ENCODE measurements at places on chromosomes 13 and 19.

- no peak for DNase-seq
Measured at GRCh38 chr19:50799547-50799851, 9.3 kb downstream of the ACP4 start.

GRCh38 chr13:113724016-113724758, 34.8 kb upstream of the TMEM255B start:
- DNase-seq: no peak

DNA sequence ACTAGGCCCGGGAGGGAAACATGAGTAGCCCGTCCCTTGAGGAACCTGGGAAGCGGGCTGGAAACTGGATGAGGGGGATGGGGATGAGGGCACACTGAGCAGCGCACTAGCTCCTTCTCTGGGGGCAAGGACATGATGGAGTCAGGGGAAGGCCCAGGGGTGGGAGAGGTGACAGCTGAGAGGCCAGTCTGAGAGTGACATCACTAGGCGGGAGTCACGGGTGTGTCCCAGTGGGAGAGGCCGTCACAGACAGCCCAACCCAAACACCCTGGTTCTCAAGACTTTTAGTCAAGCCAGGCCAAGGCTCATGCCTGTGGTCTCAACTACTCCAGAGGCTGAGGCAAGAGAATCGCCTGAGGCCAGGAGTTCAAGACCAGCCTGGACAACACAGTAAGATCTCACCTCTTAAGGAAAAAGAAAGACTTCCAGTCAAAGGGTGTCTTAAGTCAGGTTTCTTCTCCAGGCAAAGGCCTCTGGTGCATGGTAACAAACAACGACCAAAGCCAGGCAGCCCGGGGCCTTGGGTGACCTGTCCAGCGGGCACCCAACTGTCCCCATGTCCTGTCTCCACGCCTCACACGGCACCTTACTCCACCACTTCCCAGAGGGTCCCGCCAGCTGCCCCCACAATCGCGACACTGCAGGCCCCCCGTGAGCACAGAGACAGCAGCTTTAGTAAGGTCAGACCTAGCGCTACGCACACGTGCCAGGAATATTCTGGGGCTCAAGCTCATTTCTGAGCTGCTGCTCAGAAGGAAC, 25.5 kb upstream of the TIMM44 start:
- no peak for DNase-seq

- no peak for DNase-seq
Measured at GRCh38 chr13:93220073-93220472, 6.5 kb upstream of the GPC6 start.

GRCh38 chr19:16160943-16161560, 12.3 kb downstream of the CIB3 start:
- DNase-seq: no peak

DNA sequence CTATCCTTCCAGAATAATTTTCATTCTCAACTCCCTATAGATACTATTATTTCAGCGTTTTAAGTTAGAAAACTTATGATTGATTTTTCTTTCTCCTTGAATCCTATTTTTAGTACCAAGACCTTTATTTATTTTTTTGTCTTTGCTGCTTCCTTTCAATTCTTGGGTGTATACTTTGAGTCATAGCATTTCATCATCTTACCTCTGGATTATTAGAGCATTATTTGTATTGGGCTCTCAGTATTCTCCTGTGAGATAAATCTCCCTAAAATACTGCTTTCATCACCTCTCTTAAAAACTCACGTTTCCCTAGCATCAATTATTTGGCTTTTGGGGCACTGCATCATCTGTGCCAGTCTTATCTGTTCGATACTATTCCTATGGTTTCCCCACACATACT, 222.8 kb downstream of the POSTN start:
- no peak for DNase-seq

- DNase-seq: peak; percentile 71
Measured at GRCh38 chr19:28466107-28467045, 746.6 kb downstream of the UQCRFS1 start.

DNA sequence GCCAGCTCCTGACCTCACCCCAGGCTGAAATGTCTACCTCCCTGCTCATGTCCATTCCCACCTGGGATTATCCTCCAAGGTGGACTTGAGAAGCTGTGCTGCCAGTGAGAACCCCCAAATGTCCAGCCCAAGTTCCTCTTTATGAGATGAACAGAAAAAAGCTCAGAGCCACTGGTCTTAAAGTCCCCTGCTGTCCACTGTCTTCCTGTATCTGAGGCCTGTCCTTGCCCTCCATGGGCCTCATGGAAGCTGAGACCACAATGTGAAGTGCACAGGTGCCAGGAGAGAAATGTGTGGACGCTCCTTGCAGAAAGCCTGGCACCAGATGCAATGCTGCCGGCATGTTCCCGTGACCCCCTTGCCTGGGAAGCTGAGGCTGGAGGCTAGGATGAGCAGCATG, 3.3 kb upstream of the AMER2 start:
- DNase-seq: no peak

DNA sequence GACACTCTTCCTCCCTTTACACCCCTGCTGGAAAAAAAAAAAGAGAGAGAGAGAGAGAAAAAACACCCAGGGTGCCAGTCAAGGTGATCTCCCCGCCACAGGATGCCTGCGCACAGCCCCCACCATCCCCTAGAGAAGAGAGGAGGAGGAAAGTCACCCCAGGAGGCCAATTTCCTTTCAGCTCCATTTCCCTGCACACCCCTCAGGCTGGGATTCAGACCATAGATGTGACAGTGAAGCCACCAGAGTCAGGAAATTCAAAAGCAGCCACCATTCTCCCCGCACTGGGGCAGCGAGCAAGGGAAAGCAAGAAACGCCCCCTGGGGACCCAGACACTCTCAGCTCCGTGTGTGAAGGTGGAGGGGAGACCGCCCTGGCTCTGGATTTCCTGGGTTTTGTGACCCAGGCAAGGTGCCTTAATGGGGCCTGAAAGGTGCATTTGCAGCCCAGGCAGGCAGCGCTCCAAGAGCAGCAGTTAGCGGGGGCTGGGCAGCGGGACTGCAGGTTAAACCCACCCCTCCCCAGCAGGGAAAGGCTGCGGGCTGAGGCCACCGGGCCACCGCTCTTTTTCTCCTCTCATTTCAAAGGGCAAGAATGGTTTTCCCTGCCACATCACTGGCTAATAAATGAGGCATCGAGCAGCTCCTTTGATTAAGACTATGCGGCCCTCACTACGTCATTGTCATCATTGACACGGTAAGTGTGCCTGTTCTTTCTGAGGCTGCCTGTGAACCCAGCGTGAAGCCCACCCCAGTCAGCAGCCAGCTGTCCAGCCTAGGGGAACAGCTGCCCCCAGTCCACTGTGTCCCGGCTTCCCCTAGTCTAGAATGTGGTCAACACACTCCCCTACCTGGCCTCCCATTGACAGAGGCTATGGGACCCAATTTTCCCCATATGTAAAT, 83.8 kb upstream of the TM9SF2 start:
- no peak for DNase-seq

DNA sequence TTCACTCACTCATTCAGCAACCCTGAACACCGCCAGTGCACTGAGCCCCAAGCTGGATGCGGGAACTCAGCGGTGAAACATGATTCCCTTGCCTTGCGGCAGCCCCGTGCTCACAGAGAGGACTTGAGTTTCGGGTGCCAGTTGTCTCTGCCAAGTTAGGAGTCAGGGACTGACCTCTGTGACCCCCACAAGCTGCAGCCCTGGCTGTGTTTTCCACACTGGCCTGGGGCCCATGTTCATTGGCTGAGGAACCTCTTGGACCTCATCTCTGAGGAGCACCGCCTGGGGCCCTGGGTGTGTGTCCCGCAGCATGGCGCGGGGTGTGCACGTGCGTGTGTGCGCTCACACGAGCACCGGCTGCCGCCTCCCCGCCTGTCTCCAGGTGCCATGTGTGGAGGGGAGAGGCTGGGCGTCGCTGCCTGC, 31.0 kb downstream of the CAPN12 start:
- DNase-seq: no peak

GRCh38 chr19:45526971-45527370, 19.7 kb downstream of the VASP start:
- DNase-seq: no peak

DNA sequence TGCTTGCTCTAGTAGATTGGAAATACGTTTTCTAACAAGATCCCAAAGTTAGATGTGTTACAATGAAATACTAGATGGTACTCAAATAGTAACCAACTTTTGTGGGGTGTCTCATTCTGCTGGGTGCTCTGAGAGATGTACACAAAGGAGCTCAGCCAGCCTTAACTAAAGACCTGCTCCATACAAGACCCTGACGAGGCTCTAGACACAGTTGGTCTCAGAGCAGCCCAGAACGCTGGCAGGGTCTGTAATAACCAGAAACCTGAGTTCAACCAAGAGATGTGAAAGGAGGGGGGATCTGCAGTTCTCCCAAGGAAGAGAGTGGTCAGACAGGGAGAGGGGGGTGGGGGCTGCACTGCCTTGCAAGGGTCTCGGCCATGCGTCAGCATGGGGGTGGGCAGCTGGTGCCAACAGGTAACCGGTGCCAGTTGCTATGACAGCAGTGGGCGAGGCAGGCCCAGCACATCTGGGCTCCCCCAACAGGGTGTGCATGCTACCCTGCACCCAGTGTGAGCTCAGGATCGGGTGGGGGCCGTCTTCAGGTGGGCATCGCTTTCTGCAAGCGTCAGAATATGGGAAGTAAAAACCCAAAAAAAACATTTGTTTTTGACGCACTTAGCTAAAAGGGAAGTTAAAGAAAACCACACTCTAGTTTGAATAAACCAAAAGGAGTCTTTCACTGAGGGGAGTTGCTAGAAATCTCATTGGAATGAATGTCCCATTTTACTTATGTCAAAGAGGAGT, 68.0 kb upstream of the GPR183 start:
- peak; percentile 45 for DNase-seq

DNA sequence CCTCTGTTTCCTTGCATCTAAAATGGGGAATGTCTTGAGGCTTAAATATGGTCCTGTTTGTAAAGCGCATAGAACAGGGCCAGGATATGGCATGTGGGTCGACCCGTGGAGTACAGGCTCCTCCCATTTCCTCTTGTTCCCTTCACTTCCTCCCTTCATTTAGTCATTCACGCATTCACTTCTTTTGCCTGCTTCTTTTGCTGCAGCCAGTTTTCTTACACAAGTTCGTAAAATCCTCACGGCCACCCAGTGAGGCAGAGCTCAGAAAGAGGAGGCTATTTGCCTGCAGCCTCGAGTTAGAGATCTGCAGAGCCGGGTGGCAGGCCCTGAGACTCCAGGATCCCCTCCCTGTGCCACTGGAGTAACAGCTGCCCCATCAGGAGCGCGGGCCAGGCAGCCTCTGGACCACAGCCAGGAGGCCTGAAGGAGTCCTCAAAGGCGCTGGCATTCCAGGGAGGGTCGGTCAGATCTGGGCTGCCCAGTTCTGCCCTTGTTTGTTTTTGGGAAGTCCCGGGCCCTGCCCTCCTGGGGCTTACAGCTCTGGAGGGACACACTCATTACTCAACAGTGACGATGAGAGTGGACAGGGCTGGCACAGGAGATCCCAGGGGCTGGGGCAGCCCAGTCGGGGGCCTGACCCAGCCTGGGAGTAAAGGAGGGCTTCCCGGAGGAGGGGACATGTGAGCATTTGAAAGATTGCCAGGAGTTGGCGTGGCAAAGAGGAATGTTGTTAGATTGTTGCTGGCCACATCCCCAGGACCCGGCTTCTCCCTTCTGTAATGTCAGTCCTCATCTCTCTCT, 4.6 kb downstream of the PPP5C start:
- no peak for DNase-seq

GRCh38 chr19:5282901-5283300, 57.7 kb downstream of the PTPRS start:
- no peak for DNase-seq

GRCh38 chr13:45989607-45990006, 62.9 kb downstream of the ZC3H13 start:
- no peak for DNase-seq

GRCh38 chr19:21134934-21135366, 6.9 kb upstream of the ZNF431 start:
- no peak for DNase-seq

- DNase-seq: no peak
Measured at GRCh38 chr19:49492573-49493405, 3.4 kb upstream of the RPS11 start.

DNA sequence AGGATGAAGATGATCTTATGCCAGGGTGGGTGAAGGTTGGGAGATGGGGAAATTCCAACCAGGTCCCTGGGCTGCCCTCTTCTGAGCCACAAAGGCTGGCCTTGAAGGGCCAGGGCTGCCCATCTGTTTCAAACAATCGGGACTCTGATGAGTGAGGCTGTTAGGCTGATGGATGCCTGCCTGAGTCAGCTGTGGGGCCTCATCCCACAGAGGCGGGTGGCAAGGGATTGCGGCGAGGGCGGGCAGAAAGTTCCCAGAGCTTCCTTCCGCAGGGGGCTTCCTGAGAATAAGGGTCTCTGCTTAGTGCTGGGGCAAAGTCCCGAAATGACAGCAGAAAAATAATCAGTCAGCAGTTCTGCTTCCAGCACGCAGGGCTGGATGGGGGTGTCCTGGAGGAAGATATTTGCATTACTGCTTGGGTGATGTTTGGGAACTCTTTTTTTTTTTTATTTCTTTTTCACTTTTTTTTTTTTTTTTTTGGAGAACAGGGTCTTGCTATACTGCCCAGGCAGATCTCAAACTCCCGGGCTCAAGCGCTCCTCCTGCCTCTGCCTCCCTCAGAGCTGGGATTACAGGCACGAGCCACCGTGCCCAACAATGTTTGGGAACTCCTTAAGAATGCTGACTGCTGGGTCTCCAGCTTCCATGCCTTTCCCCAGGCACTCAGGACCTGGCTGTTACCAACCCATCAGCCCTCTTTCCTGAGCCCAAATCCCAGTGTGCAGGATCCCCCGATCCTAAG, 14.1 kb downstream of the SH3GL1 start:
- no peak for DNase-seq

GRCh38 chr13:18993884-18994660, 187.6 kb downstream of the TUBA3C start:
- DNase-seq: no peak

DNA sequence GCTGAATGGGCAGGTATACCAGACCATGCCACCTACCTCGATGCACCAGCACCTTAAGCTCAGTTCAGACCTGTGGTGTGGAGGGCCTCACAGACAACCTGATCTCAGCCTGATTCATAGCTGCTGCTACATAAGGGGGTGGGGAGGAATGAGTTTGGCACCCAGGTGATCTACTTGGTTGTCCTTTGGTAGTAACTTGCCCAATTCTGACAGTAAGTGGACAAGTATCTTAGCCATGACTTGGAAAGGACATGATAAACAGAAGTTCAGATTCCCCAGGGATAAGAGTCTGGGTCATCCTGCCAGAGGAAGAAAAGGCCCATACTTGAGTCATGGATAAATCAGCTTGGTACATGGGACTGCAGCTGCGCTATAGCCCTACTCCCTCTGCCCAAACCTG, 28.4 kb upstream of the SOHLH2 start:
- no peak for DNase-seq

- no peak for DNase-seq
Measured at GRCh38 chr13:48693998-48694397, 40.3 kb downstream of the CYSLTR2 start.
